ENCODE measurements at places on chromosomes 2 and 18.
A peak's percentile ranks its signal among the peaks of the same experiment; 100 is the strongest.

DNA sequence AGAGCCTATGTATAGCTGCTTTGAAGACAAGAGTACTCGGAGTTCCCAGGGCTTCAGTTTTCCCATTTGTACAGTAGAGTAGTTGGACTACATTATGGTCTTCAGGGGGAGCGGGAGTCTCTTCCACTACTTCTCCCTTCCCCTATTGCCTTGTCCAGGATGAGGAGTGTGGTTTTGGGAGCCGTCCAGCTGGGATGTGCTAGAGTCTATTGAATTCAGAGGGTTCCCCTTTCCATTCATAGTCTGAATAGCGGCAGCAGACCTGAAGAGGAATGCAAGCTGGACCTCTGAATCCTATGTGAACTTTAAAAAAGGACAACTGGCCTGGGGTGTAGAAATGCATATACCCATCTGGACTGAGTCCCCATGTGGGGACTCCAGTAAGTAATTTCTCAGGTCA, 43.5 kb upstream of the EPG5 start:
- DNase-seq, result no peak

DNA sequence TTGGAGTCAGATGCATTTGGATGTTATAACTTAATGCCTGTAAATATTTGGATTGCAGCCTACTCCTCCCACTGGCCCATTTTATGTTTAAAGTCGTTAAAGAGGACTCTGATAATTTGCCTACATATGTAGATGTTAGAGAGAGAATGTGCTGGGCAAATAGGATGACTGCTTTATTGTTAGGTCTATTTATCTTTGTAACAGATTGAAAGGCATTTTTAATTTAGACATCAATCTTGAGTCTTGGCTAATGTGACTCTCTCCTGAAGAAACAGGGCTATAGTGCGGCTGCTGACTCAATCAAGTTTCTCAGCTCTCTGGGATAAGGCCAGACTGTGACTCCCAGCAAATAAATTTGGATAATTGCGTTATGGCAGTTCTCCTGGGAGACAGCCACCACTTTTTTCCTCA, 1101.4 kb downstream of the CBLN2 start:
- DNase-seq, result no peak

GRCh38 chr2:221480163-221480562, 91.9 kb downstream of the EPHA4 start:
- no peak for DNase-seq

DNA sequence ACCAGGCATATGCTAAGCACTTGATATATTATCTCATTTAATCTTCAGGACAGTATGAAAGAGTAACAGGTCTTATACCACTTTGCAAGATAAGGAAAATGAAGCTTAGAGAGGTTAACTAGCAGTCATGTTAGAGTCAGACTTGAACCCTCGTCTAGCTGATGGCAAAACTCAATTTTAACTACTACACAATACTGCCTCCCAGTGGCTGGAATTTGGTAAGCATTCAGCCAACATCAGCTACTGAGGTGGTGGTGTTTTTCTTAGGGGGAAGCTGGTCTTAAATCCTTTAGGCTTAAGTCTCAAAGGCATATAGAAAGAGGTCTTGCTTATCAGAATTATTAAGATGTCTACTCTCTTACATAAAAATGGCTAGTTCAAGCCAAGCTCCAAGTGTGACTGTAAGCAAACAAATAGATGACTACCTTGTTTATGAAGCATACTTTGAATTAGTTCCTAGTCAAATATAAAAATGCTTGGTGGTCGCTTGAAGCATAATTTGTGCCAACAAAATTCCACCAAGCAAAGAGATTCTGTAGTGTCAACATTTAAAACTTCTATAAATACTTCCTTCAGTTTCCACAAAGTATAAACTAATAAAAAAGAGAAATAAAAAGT, 325.4 kb upstream of the FIGN start:
- DNase-seq, result peak; percentile 37

DNA sequence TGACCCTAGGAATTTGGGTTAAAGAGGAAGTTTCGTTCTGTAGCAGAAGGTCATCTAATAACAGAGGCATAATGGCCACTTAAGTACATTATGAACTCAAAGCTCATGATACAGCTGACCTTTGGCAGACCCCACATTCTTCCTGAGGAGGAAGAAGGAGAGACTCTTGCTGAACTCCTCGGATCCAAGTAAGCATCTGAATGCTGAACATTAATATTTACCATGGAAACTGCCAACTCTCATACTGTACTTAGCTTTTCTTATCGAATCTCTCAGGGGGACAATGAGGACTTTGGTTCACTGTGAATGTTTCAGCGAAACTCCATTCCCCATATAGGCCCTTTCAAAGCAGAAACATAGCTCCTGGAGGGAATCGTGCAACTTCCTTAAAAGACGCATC, 781.4 kb upstream of the GYPC start:
- no peak for DNase-seq

GRCh38 chr18:8980918-8981317, 121.6 kb upstream of the NDUFV2 start:
- DNase-seq, result no peak

DNA sequence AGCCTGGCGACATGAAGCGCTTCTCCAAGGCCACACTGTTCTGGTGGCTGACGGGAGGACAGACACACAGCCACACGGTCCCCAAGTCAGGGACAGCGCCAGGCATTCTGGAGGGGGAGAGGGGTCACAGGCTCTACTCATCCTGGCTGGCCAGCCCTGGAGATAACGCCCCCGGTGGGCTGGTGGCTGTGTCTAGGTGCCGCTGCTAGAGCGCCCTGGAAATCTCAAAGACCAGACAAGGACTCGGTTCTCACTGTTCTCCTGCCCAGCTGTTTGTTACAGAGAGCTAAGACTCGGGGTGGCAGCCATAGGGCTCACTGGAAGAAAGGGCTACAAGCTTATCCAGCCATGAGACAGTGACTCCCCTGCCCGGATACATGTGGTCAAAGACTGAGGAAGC, 72.0 kb downstream of the KCNF1 start:
- DNase-seq, result no peak

GRCh38 chr18:78679613-78680260, 299.9 kb upstream of the SALL3 start:
- DNase-seq, result no peak

- DNase-seq, result no peak
Observed at GRCh38 chr2:181176540-181176939, 196.1 kb downstream of the UBE2E3 start.

DNA sequence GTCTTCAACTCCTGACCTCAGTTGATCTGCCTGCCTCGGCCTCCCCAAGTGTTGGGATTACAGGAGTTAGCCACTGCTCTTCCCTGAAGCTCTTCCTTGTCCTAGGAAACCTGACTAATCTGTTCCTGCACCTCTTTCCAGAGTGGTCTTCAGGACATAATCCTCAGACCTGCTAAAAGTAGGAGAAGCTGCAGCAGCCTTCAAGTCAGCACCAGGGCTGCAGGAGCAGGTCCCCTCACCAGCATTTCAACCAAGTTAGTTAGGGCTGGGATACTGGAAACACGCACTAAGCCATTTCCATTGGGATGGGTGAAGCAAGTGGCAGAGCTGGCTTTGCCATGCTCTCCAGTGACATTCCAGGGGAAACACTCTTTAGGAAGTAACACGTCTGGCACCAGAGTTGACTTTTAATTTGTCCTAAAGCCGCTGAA, 9.9 kb downstream of the NCL start:
- no peak for DNase-seq

DNA sequence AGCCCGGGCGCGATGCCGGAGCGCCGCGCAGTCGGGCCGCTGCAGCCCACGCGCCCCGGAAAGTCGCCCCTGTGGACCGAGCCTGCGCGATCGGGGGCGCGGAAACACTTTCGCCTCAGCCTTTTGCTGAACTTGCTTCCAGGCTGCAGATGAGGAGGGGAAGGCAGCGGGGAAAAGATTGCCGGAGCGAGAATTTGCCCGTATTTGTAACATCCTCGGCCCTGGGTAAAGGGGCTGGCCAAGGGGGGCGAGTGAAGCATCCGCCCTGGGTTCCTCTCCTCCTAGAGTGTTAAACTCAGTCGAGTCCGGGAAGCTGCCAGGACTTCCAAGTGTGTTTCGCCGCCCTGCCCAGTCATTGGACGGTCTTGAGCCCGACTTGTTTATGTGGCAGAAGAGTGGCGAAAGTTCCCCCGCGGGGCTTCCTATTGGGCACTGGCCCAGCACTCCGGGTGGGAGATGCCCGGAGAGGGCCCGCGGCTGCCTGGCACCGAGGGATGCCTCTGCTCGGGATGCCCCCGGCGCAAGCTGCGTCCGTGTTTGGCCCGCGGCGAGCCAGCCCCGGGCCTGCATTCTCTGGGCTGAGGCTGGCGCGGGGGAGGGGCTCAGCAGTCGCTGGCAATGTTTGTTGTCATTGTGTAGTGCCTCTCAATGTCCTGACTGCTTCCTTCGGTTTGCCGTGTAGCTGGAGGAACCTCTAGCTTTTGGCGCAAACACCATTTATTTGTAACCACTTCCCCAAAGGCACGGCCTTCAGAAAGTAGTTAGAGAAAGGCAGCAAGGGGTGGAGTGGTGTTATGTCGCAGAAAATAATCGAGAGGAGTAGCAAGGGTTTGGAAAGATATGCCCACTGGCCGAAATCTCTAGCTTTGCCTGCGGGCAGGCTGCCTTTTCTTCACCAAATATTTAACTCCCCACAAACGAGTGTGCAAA, 1.1 kb downstream of the CYBRD1 start:
- DNase-seq, result no peak

DNA sequence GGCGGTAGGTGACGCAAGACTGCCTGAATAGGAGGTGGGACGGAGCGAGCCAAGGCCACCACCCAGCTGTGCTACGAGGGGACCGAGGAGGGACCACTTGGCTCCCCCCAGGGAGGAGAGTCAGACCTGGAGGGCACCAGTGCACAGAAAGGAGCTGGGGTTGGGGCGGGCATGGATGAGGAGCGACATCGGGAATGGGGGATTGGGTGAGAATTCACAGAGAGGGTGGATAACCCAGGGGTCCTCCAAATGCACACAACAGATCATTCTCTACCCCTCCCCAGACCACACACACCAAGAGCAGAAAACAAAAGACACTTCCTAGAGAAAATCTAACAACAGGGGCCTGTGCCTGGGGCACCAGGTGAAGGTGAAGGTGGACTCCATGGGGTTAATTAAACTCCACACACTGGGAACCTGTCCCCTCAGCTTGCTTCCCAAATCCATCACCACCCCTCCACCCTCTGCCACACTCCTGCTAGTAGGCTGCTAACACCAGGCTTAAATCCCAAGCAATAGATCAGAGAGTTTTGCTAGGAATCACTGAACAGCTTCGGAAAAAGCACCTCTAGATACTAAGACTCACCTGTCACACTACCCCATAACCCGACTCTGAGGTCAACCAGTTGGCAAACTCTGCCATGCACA, 274.6 kb downstream of the EIPR1 start:
- DNase-seq, result no peak

- no peak for DNase-seq
Observed at GRCh38 chr2:20576598-20577115, 74.2 kb downstream of the HS1BP3 start.

- no peak for DNase-seq
Observed at GRCh38 chr2:237494066-237494465, 7.0 kb downstream of the MLPH start.

DNA sequence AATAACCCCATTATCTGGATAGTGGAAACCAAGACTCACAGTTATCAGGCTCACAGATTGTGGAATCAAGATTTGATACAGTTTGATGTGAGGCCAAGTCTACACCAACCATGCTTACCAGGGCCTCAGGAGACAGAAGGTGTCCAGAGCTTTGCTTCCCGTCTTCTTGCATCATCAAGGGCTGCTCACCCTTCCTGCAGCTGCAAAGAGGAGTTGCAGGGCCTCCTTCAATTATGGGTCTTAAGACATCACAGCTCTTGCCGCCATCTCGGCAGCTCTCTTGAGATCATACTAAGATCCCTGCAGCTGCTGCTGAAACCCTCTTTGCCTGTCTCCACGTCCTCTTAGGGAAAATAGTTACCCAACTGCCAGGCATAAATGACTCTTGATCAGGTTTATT, 176.0 kb downstream of the MGAT5 start:
- no peak for DNase-seq

DNA sequence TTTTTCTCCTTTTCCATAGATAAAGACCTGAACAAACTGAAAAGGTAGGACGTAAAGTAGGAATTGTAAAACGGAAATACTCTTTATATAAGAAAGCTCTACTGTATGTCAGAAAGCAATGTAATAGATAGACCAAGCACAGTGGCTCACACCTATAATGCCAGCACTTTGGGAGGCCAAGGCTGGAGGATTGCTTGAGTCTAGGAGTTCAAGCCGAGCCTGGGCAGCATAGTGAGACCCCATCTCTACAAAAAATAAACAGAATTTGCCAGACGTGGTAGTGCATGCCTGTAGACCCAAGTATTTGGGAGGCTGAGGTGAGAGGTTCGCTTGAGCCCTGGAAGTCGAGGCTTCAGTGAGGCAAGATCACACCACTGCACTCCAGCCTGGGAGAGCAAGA, 7.6 kb downstream of the ZNF397 start:
- no peak for DNase-seq

DNA sequence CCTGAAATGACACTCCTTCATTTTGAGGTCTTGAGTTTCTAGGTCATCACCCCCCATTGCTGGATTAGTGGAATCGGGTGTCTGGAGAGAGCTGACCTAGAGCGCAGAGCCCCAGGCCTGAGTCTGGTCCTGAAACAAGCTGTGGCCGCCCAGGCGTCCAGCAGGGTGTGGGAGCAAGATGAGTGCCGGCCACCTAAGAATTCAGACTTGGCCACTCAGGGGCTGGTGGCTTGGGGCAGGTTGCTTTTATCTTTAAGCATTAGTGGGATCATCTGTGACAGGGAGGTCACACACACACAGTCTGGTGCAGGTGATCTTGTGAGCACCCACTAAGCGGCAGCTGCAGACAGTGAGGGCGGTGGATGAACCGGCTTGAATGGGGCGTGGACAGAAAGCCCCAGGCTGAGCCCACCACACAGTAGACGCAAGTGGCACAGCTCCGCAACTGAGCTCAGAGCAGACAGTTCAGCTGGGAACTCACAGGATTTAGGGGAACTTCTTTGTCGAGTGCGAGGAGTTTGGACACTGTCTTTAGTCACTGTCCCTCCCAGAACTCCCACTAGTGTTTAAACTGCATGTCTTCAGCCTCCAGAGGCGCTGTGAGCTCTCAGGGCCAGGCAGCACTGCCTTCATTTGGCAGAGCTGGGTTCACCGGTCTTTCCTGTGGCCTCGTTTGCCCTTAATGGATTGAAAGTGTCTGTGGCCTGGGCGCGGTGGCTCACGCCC, 21.5 kb downstream of the ITGB1BP1 start:
- no peak for DNase-seq

GRCh38 chr2:37232131-37232933, 874 bp downstream of the NDUFAF7 start:
- no peak for DNase-seq
